ENCODE measurements at places on chromosomes 7 and 10.

GRCh38 chr7:126635545-126635944 is 617.2 kb downstream of the GRM8 start:
- DNase-seq, result peak; percentile 49

DNA sequence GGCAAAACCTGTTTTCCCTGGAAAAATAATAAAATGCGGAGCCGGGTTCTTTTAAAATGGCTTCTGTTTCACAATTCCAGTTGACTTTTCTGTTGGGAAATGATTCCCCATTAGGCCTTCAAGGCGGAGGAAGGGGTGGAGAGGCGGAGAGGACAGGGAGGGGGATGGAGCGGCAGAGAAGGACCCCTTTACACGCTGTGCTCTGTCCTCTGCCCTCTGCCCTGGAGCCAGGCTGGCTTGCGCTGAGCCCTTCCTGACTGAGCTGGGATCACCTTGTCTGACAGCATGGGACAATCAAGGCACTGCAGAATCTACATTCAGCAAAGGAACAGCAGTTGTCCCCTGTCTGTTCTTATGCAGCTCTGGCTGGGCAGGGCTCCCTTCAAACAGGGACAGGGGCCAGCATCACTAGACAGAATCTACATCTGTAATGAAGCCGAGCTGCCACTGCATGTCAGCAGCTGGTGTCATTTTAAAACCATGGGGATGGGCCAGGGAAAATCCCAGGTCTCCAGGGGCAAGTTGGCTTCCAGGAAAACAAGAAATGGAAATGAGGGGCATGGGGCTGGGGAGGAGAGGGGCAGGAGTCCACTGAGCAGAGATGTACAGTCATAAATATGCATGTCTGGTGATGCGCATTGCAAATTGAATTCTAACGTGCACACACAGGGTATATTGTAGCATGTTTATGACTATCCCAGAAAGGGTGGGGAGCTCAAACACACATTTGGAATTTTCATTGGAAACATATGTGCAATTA is 120.0 kb downstream of the MKX start:
- no peak for DNase-seq

DNA sequence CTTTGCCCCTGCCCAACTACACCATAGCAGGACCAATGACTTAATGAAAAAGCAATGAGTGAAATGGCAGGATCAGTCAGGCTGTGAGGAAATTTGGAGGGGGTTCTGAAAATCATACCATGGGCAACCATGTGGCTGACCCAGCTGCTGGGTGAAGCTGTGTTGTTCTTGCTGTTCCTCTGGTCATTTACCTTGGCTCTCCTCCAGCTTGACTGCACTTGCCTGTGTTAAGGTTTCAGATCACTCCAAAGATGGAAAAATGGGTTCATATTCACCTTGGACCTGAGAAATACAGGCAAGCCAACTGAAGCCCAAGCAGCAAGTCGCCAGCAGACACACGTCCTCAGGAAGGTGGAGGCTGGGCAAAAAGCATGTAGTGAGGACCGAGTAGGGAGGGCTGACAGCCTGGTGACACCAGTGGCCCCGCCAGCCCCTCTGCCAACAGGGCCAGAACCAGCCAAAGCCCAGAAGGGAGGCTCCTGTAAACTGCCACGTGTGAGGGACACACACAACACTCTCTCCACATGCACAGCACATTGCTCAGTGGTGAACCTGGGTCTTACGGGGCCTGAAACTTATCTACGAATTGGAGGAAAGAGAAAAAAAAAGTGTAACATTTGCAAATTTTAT is 40.1 kb downstream of the PARP12 start:
- no peak for DNase-seq

GRCh38 chr7:157250605-157251228 is 86.1 kb upstream of the DNAJB6 start:
- no peak for DNase-seq

DNA sequence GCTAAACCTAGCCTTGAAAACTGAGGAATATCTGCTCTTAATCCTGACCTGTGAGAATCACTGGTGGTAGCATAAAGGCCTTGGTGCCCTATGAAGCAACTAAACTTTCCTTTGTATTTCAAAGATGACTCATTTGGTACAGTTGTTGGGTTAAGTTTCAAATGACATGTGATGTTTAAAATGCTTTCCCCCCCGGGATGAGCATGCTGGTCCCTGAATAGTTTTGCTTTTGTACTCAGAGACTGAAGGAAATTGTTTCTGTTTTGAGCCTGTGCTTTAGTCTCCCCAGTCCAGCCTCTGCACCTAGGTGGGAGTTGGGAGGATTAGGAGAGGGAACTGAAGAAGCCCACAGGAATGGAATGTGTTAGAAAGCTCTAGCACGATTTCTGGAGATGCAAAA is 258.9 kb upstream of the NPY start:
- DNase-seq, result no peak

DNA sequence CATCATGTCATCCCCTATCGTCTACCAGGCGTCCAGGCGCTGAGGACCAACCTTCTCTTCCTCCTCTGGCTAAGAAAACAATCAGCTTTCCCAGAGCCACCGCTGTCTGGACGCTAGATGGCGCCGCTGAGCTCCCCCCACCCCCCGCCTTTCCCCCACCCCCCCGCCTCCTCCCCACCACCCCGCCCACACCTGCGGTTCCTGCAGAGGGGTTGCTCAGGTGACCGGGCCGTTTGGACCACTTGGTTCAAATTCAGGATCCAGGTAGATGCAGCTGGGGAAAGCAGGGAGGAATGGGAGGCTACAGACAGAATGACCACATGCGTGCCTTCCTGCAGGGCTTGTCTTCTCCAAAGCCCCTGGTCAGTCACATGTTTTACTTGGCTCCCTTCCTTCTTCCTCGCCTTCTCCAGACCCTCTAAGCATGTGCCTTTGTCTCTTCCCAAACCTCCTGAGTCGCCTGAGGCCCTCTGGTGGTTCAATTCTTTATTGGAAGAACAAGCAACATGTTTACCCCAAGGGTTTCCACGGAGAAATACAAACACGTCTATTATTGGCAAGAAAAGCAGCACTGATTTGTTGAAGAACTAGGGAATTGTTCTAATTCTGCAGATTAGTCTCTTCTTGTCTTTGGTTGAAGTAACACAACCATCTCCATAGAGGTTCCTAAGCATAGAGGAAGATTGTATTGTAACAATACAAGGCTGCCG is 24.7 kb downstream of the AOC1 start:
- peak; percentile 74 for DNase-seq

- no peak for DNase-seq
Measured at GRCh38 chr10:95428701-95429100, 132.5 kb downstream of the SORBS1 start.

GRCh38 chr10:87538092-87539015 is 33.7 kb downstream of the MINPP1 start:
- no peak for DNase-seq

- DNase-seq, result no peak
Measured at GRCh38 chr10:19877466-19878255, 61.4 kb downstream of the PLXDC2 start.

DNA sequence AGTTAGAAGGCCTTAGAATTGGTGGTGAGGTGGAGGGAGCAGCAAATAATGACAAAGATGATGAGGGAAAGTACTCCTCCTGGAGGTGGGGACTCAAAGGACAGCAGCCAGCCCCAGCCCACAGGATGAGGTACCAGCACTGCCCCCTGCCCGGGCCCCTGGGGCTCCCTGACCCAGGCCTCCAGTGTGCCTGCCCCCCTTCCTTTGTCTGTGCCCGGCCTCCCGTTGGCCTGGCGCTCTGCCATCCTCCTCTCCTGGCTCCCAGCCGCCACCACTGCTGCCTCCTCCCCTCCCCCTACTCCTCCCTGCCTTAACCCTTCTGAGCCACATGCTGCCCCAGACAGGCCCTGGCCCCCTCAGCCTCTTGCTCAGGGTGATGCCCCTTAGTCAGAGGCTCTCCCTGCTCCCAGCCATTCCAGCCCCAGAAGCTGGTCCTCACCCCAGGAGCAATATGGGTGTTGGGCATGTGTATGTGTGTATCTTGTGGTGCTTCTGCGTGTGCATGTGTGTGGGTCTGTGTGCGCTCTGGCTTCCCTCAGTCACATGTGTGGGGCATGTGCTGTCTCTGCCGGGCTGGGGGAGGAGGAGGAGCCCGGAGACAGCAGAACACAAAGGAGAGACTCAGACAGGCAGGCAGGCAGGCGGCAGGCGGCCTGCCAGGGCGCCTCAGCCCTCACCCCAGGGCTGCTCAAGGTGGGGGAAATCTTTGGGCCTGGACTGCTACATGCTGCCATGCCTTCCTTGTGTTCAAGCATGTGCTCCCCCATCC is 2.6 kb downstream of the LDB1 start:
- no peak for DNase-seq

DNA sequence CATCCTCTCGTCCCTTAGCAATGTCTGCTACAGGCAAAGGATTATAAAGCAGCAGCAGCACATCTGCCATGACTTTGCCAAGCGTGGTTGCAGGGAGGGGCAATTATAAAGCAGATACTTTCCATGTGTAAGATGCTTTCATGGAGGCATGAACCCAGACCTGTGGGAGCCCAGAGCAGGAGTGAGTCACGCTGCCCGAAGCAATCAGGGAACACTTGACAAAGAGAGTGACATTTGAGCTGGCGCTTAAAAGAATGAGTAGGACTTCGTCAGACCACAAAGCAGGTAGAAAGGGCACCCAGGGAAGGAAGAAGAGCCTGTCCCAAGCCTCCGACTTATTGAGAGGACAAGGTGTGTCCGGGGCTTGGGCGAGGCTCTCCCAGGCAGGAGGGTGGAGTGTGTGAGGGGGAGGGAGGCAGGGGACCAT is 147.2 kb downstream of the MYOF start:
- DNase-seq, result peak; percentile 64

DNA sequence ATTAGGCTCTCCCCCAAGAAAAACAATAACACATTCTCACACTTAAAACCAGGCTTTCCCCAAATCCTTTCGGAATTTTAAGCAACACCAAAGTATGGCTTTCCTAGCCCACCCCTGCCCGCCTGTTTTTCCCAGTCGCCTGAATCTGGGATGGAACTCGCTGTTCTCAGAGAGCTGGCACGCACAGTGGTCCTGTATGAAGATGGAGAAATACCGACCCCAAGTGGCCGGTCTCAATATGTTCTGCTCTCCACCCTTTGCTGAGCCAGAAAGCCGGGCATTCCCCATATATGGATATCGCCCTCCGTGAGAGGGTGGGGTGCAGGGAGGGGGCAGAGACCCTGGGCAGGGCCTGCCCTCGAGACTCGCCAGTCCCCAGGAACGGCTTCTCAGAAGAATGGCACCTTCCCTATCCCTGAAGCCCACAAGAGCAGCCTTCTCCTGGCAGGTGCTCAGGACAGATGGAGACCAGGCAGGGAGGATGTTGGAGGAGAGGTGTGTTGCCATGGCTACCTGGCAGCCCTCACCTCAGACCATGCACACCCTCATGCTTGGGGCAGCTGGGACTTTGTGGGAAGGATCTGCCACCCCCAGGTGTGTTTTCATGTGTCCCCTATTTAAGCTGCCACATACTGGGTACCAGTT is 3.4 kb downstream of the TACR2 start:
- no peak for DNase-seq

GRCh38 chr7:104962781-104963180 is 51.2 kb upstream of the KMT2E start:
- no peak for DNase-seq

GRCh38 chr7:147578196-147578595 is 1012.4 kb upstream of the C7orf33 start:
- DNase-seq, result no peak

- DNase-seq, result no peak
Measured at GRCh38 chr10:106768204-106768603, 396.3 kb downstream of the SORCS1 start.

DNA sequence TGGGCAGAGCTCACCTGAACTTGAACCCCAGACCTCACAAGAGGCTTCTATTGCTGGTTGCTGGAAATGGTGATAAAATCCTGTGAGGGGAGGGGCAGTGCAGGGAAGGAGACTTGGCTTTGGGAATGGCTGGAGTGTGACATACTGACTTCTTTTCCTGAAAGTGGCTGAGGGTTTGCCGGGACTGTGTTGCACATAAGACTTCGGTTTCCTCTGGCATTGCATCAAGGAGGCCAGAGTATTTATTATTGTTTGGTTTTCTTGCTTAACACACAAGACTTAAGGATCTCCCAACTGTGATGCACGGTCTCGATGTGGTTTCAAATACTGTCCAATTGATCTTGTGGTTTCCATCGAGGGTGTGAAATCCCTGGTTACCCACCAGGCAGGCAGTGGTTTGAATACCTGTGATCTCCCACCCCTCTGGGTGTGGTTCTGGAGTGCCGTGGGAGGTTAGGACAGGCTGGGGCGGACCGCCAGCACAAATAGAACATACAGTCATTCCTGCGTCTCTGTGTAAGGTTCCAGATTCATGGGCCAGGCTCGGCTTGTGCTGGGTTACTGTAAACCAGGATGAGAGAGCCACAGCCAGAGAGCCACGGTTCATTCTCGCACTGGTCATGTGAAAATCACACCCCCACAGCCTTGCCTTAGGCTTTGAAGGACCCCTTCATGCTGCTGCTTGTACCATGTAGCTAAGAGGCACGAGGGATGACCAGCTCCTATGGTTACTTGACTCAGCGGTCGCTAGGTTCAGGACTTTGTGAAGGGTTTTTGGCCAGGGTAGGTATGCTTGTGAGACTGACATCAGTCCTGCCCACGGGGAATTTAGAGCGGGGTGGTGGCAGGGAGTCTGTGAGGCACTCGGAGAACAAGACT is 39.2 kb downstream of the WBP1L start:
- DNase-seq, result no peak

DNA sequence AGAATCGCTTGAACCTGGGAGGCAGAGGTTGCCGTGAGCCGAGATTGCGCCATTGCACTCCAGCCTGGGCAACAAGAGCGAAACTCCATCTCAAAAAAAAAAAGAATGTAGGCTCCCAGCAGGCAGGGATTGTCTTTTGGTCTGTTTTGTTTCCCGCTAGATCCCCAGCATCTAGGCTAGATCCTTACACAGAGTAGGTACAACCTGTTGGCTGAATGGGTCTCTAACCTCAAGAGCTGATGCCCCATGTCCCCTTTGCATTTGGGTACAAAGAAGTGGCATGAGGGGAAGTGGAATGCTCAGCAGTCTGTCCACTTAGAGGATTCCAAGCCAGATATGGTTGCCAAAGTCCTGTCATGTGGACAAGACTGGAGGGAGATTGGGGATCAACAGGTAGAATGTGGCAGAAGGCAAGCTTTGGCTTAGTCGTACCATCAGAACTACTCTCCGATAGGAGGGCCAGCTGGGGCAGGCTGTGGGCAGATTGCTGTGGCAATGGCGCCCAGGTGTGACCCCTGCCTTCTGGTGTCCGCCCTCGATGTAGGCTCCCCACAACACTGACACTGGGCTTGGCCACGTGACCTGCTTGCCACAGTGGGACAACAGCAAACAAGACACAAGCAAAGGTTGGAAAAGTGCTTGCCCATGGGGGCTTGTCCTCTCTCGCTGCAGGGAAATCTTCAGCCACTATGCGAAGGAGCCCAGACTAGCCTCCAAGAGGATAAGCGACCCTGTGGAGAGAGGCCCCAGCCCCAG is 21.4 kb downstream of the LEP start:
- DNase-seq, result no peak

GRCh38 chr7:132581431-132581830 is 5.2 kb upstream of the PLXNA4 start:
- DNase-seq, result no peak
